Stimulated activated CD4-positive, alpha-beta T cell treated with anti-CD3 and anti-CD28 coated beads, Interleukin-4, amount 100 ng/mL, for 24 hours (primary cell): ENCODE measurements at places on chromosomes 1 and 21.

GRCh38 chr1:52633291-52633754 is 355 bp downstream of the SHISAL2A start:
- peak; percentile 26 for DNase-seq

DNA sequence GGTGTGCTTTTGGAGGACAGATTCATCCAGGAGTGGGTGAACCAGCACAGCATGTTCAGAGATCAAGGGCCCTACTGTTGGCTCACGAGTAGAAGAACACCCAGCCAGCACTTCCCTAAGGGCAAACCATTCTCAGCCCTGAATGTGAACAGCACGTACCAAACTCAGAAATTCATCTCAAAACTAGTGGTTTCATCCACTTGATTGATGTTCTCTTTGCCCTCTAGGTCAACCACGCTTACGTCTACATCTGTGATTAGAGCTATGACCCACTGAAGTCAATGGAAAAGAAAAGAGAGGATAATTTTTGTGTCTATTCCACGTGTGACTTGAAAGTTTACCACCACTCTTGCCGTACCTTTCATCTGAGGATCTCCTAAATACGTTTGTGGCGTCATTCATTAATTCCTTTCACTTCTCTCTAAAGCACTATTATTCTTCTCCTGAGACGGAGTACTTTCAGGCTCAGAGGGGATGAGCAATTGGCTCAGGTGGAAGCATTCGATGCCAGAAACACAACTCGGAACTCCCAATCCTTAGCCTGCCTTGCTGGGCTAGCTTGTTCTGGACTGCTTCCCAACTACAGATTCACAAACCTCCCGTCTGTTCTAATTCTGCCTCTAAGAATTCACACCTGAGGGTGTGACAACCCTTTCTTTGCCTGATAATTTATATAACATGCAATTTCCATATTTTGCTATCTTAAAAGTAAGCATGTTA is 57.3 kb upstream of the HIVEP3 start:
- no peak for DNase-seq

GRCh38 chr1:239308701-239309333 is 77.6 kb upstream of the CHRM3 start:
- peak; percentile 18 for DNase-seq

DNA sequence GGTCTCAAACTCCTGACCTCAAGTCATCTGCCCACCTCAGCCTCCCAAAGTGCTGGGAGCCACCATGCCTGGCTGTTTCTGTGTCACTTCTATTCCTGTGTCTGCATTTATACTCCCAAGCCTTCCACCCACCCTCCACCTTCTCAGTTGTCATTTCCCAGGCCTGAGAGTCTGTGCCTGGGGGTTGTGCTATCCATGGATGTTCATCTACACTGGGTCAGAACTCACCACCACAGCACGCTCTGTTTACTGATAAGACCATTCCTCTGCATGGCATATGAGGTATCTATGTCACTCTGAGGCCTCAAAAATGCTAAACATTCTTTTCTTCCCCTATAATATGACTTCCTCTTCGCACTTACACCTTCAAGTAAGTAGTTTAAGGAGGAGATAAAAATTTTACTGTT is 6.1 kb downstream of the NENF start:
- no peak for DNase-seq

GRCh38 chr1:9052272-9053049 is 17.0 kb downstream of the SLC2A5 start:
- no peak for DNase-seq

- no peak for DNase-seq
Measured at GRCh38 chr1:228393268-228393701, 13.3 kb downstream of the TRIM11 start.

DNA sequence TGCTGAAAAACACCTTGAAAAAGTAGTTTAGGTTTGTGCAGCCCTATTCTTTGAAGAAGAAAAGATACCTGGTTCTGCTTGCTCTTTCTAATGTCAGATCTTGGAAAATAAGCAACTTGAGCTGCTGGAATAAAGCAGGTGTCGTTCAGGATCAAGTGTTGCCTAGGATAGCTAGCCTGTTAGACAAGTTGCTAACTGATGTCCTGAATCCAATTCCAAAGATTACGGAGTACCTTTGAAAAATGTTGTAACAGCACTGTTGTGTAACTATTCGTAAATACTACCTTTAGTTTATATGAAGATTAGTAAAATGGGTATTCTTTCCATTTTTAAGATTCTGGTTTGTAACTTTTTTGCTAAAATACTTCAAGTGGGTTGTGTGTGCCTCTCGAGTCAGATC is 151.5 kb downstream of the CLEC20A start:
- no peak for DNase-seq

- no peak for DNase-seq
Measured at GRCh38 chr21:39451332-39452206, at the start of gene SH3BGR. TSS of gene SH3BGR (plus strand) at chr21:39451970. CDS start at chr21:39452097, 127 bp downstream.

- no peak for DNase-seq
Measured at GRCh38 chr1:107363154-107363553, 222.3 kb downstream of the NTNG1 start.

GRCh38 chr1:80450711-80451110 is 1350.0 kb upstream of the ADGRL2 start:
- DNase-seq = no peak
